K562 (cell line): ENCODE measurements at places on chromosomes 6 and 20.

- no peak for DNase-seq
Observed at GRCh38 chr20:24566656-24567055, 97.2 kb downstream of the SYNDIG1 start.

GRCh38 chr6:54846857-54847674, 495 bp downstream of the FAM83B start:
- DNase-seq: no peak

GRCh38 chr6:33297956-33298772, 578 bp downstream of the RGL2 start:
- DNase-seq: peak; percentile 92

- no peak for DNase-seq
Observed at GRCh38 chr6:107033126-107033525, 5.1 kb downstream of the MTRES1 start.

- DNase-seq: peak; percentile 90
Observed at GRCh38 chr6:14144678-14145113, 27.1 kb downstream of the CD83 start.

- DNase-seq: no peak
Observed at GRCh38 chr6:17472653-17473183, 79.3 kb downstream of the CAP2 start.

DNA sequence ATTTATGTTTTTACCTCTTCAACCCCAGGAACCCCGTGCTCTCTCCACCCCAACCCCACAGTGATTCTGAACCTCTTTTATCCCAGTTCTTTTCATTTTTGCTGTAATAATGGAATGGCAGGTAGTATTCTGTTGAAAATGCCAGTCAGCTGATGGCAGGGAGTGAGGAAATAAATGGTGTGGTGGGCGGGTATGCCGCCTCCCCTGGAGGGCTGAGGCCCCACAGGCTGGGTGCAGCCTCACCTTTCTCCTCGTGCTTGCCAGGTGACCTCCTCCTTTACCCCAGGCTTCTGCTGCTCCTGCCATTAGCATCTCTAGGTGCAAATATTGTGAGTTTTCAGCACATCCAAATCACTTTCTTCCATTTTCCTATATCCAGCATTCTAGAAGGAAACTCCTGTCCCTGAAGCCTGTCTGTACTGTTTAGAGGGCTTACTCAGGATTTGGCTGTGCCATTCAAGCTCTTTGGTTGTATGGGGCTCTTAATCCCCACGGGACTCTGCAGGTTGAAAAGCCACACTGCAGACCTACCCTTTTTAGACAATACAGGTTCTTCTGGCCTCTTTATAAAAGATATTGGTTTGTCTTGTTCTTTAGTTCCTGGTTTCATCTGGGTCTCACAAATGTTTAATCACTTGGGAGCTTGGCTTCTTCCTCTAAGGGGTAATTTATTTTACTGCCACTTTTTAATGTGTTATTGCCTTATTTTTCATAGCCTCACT, 201.8 kb downstream of the JARID2 start:
- no peak for DNase-seq

GRCh38 chr20:13494019-13494418, 144.7 kb downstream of the TASP1 start:
- DNase-seq: no peak

GRCh38 chr20:2699775-2700413, 7.3 kb downstream of the EBF4 start:
- DNase-seq: no peak

DNA sequence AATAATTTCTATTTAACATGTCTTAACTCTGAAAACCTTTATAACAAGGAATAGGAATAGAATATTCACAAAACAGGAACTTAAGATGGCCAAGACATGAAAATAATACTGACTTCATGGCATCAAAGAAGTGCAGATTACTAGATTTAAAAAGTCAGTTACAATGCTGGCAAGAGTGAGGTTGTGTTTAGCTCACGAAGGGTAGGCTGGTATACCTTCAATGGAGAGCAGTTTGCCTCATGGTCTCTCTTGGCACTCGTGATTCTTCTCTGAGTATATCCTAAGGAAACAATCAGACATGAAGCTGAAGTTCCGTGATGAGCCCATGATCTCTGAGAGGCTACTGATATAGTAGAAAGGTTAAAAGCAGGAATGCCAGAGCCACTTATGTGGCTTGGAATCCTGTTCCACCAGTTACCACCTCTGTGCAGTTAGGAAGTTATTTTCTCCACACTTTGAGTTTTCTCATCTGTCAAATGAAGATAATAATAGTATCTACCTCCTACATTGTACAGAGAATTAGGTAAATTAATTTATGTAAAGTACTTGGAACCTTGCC, 7.2 kb downstream of the NCOA7 start:
- DNase-seq: no peak

- no peak for DNase-seq
Observed at GRCh38 chr20:1676650-1677049, 19.1 kb upstream of the SIRPG start.

GRCh38 chr6:57221191-57221935, 744 bp downstream of the RAB23 start:
- DNase-seq: peak; percentile 85

DNA sequence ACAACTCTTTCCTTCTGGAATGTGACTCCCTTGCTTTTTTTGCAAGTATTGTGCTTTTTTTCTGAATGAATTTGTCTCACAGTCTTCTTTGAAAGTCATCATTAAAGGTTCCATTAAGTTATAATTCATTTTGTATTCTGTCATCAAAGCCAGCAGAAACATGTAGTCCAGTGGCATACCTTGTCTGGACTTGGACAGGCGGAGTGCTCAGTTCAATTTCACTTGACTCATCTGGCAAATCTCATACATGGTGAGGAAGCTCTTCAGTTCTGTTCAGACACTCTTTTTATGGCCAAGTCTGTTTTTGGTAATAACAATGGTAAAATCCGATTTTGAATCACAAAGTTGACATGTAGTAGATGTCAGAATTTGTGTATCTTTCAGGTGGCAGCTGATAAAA, 260.8 kb upstream of the OPRM1 start:
- no peak for DNase-seq

DNA sequence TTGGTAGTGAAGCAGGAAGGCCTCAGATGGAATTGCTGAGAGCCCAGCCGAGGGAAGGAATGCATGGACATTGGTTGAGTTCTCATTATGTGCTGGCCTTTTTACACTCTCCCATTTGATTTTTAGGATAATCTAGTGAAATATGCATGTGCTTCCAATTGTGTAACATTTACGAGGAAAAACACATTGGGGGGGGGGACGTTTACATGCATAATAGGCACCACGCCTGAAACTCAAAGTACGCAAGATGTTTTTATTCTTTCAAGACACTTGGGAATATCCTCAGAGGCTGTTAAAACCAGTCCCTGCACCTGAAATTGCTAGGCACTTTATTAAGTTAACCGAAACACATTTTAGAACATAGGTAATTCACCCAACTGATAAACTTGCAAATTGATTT, 118.5 kb upstream of the CDH4 start:
- DNase-seq: no peak

GRCh38 chr20:6421321-6422248, 298.8 kb upstream of the FERMT1 start:
- DNase-seq: no peak

GRCh38 chr6:28985462-28986164, 19.5 kb downstream of the ZNF311 start:
- DNase-seq: peak; percentile 47

DNA sequence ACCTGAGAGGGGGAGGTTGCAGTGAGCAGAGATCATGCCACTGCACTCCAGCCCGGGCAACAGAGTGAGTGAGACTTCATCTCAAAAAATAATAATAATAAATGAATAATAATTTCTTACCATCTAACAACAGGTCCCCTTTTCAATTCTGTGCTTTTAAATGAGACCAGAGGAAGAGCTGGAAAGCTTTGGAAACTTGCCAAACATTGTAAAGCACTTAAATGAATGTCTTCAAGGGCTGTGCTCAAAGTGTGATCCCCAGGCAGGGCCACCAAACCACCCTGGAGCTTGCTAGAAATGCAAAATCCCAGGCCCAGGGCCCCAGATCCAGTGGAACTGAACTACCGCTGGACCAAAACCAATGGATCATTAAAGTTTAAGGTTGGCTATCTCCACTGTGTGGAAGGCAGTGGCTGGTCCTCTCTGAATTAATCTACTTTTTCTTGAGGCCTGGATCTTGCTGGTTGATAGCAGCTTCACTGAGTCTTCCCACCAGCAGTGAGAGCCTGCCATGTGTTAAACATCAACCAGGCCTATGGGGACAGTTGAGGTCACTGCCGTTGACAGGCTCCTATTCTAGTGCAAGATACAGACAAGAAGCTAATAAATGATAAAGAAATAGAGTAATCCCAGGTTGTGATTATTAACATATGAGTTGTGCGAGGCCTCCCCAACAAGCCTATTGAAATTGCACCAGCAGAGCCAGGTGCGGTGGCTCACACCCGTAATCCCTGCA, 23.7 kb upstream of the TFAP2C start:
- no peak for DNase-seq

- no peak for DNase-seq
Observed at GRCh38 chr6:43867996-43868395, 98.0 kb downstream of the VEGFA start.

- DNase-seq: no peak
Observed at GRCh38 chr20:47614703-47615309, 113.1 kb downstream of the NCOA3 start.

- DNase-seq: no peak
Observed at GRCh38 chr20:18645851-18646250, 58.0 kb downstream of the DTD1 start.

DNA sequence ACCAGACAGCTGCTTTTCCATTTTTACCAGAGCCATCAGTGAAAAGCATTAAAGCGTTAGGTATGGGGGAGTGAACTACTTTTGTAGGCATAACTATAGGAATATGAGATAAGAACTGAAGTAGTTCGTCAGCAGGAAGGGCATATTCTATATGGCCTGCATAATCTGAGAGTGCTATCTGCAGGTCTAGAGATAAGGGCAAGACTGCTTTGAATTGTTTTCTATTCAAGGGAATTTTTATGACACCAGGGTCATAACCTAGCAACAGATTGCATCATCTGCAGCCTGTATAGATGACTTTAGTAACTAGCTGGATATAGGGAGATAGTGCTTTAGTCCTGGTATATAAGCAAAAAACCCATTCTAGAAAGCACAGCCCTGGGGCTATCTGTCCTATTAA, 437.3 kb upstream of the HTR1E start:
- no peak for DNase-seq

- no peak for DNase-seq
Observed at GRCh38 chr6:85135376-85136094, 314.3 kb upstream of the NT5E start.

DNA sequence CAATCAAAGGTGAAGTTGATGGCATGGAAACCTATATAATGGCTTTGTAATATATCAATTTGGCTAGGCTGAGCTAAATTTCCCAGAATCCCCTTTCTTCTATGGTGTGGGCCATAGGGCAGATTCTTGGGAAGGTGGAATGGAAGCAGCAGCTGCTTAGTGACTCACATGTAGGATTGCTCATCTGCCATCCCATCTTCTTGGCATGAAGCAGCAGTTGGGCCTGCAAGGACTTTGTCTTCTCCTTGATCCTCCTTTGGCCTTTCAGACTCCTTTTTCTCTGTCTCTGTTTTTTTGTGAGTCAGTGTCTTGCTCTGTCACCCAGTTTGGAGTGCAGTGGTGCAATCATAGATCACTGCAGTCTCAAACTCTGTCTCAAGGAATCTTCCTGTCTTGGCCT, 52.6 kb upstream of the CEP162 start:
- no peak for DNase-seq

DNA sequence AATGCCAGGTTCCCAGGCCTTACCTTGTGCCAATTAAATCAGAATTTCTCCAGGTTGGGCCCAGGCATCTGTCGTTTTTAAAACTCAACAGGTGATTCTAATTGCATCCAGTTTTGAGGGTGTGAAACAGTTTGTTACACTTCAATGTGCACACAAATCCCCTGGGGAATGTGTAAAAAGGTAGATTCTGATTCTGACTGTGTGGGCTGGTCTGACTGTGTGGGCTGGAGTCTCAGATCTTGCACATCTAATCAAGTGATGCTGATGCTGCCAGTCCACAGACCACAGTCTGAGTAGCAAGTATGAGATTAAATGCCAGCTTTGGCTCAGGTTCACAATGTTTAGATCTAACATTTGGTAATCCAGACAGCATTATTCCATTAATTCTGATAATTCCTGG, 12.5 kb upstream of the ETV7 start:
- DNase-seq: no peak

DNA sequence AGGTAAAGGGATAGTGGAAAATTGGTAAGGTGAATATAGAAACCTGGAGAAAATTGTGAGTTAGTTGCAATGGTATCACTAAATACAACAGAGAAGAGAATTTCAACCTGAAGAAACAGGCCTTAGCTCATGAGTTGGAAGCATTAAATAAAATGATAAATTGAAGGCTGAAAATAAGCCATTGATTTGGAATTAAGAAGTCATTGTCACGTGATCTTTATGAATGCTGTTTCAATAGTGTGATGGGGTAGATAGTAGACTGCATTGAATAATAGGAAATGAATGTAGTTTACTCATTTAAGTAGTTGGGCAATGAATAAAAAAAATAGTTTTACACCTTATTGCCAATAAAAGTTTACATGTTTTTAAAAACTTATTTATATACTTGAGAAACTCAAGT, 88.5 kb upstream of the ADGRB3 start:
- no peak for DNase-seq

DNA sequence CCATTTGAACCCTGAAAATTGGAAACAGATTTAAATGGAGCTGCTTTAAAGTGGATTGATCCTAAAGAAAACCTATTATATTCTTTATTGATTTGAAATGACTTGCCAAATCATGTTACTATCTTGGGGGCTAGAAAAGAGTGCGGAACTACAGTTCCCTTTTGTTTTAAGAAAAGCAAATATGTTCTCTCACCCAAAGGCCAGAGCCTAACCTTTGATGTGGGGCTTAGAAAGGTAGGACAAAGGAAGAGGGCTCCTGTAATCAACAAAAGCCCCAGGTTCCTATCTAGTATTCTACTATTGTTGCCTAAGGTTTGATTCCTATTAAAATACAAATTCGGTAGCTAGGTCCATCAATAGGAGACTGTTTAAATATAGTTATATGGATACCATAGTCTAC, 100.8 kb upstream of the BEND6 start:
- no peak for DNase-seq

GRCh38 chr6:48624631-48625030, 513.6 kb upstream of the PTCHD4 start:
- DNase-seq: no peak

DNA sequence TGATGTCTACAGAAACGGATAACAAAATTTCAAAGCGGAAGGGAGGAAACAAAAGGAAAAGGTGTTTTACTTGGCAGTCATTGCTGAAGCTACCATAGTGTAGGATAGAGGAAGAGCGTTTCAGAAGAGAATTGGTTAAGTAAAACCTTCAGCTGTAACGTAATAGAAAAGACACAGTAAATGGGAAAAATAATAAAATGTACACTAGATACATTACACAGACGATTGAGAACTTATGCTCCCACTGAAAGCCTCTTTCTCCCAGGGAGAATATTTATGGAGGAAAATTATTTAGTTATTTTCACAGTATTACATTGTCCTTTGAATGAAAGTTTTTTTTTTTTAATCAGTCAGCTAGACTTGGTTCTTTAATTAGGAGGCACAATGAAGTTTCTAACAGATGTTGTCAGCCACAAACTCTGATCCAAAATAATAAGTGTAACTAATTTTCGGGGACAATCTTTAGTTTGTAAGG, 90.7 kb upstream of the PRDM1 start:
- DNase-seq: no peak
